ENCODE measurements at places on chromosomes 3 and 15. TPM values are rescaled to one million over a fixed set of nuclear protein-coding genes. Genes with fewer than 3 reads are reported as not detected.

- H3K4me1 ChIP-seq: no peaks in the 10 kb centered on the region
- DNase-seq: no peak
- H3K4me3 ChIP-seq: no peak overlapping the region
- no peaks in the 10 kb centered on the region for H3K36me3 ChIP-seq
- no peaks in the 10 kb centered on the region for H3K27me3 ChIP-seq
Measured at GRCh38 chr15:99496302-99496629, 69.5 kb upstream of the MEF2A start.

Gene WDR93
- total RNA-seq: not detected

Gene CILP
- total RNA-seq: 0.04 TPM

- H3K4me3 ChIP-seq: no peak overlapping the region
- no peak overlapping the region for H3K27ac ChIP-seq
- DNase-seq: no peak
- H3K27me3 ChIP-seq: no peaks in the 10 kb centered on the region
- H3K36me3 ChIP-seq: no peaks in the 10 kb centered on the region
- no peaks in the 10 kb centered on the region for H3K4me1 ChIP-seq
Measured at GRCh38 chr15:43505738-43506137, 11.7 kb upstream of the MAP1A start.

DNA sequence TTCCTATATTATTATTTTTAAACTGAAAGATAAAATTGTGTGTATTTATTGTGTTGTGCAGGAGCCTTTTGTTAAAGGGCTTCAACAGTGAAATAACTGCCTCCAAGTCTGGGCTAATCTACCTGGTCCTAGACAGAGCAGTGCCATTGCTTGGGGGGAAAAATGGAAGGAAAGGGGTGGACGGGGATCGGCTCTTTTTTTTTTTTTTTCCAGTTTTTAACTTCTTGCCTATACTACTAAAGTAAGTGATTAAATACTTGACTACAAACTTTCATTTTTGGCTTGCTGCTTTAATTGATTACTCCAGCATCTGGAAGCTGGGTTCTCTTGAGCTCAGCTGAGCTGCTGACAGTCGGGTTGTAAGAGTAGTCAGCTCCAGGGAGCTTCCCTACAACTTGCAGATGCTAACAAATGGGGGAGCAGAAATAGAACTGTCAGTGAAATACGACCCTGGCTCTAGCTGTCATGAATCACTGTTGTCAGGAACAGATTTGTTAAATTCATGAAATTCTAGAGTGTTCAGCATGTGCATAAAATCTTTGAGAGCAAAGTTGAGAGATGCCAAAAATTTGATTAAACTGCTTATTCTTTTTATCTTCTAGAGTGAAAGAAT, 276.7 kb downstream of the ROBO1 start:
- no peaks in the 10 kb centered on the region for H3K27me3 ChIP-seq
- H3K27ac ChIP-seq: no peak overlapping the region
- no peak for DNase-seq
- no peaks in the 10 kb centered on the region for H3K36me3 ChIP-seq
- no peaks in the 10 kb centered on the region for H3K4me1 ChIP-seq

Gene CMTM8
- 4.0 TPM for total RNA-seq

- no peak overlapping the region for H3K4me3 ChIP-seq
- H3K4me1 ChIP-seq: peaks cover 3% of the 10 kb centered on the region
- H3K27ac ChIP-seq: no peak overlapping the region
- no peaks in the 10 kb centered on the region for H3K27me3 ChIP-seq
- DNase-seq: no peak
- H3K36me3 ChIP-seq: no peaks in the 10 kb centered on the region
Measured at GRCh38 chr3:27573138-27573537, 89.0 kb upstream of the SLC4A7 start.

Gene FXR1
- total RNA-seq: 242 TPM

- no peaks in the 10 kb centered on the region for H3K36me3 ChIP-seq
- no peaks in the 10 kb centered on the region for H3K27me3 ChIP-seq
- no peak overlapping the region for H3K4me3 ChIP-seq
- no peak overlapping the region for H3K27ac ChIP-seq
Measured at GRCh38 chr15:54803134-54803808, 393.5 kb downstream of the RSL24D1 start.

- DNase-seq: no peak
- H3K4me1 ChIP-seq: peaks cover 3% of the 10 kb centered on the region
- H3K4me3 ChIP-seq: no peak overlapping the region
- H3K27me3 ChIP-seq: no peaks in the 10 kb centered on the region
- H3K36me3 ChIP-seq: no peaks in the 10 kb centered on the region
Measured at GRCh38 chr3:114900908-114901307, 246.2 kb downstream of the ZBTB20 start.

DNA sequence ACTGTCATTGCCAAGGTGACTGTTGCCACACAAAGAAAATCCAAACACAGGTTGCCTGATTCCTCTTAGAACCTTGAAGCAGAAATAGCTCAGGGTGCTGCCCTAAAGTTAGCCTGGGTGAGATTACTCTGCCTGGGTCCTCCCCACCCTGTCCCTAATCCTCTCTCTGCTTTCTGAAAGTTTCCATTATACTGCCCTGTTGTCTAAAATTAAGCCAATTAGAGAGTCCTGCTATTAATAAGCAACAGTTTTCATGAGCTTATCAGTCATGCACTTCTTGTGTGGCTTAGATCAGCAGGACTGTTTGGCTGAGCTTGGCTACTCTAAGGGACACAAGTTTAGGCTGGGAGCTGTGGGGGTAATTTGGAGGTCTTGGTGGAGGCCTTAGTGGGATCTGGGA, 334.7 kb upstream of the LRRFIP2 start:
- no peak overlapping the region for H3K27ac ChIP-seq
- H3K27me3 ChIP-seq: no peaks in the 10 kb centered on the region
- no peaks in the 10 kb centered on the region for H3K4me1 ChIP-seq
- no peak for DNase-seq
- no peak overlapping the region for H3K4me3 ChIP-seq
- H3K36me3 ChIP-seq: no peaks in the 10 kb centered on the region

Gene PLSCR2
- total RNA-seq: not detected

DNA sequence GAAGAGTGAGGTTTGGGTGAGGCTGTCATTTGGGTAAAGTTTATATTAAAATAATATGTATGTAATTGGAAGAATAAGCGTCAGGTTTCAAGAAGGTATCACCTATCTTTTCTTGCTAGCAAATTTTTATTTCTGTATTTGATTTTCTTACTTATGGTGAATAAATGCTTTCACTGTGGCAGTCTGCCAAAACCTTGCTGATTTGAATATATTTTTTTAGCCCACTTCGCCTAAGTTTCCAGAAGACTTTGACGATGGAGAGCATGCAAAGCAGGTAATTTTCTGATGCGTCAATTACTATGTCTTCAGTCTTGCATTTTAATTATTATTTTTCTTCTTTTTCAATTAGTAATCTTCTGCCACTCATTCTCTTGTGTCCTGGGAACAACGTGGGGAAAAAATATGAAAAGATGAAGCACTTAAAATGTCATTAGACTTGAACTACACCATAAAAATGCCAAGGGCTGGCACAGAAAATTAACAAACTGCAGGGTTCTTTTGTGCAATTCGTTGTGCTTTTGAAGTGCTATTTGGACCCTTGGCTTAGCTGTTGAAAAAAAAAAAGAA, 40.4 kb downstream of the SRP14 start:
- H3K36me3 ChIP-seq: peaks cover 67% of the 10 kb centered on the region
- H3K4me1 ChIP-seq: no peaks in the 10 kb centered on the region
- H3K27me3 ChIP-seq: no peaks in the 10 kb centered on the region
- no peak for DNase-seq
- H3K4me3 ChIP-seq: no peak overlapping the region

DNA sequence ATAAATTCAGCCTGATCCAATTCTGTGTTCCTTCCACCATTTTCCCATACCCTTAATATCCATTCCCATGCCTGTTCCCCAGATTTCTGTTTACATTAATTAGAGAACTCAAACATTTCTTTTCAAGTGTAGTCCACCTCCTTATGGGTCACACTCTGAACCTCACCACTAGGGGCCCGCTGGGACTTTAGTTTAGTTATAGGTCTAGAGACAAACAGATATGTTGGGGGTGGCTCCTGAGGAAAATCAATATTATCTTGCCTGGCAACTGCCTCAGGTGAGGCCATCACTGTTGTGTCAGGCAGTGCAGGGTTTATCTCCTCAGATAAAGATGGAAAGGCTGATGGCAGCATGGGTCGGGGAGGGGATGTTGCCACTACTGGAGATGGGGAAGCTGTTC, 72.8 kb downstream of the CLDN1 start:
- no peaks in the 10 kb centered on the region for H3K4me1 ChIP-seq
- H3K27ac ChIP-seq: no peak overlapping the region
- DNase-seq: no peak
- H3K4me3 ChIP-seq: no peak overlapping the region

GRCh38 chr3:191646242-191646641, 185.3 kb downstream of the PYDC2 start:
- no peaks in the 10 kb centered on the region for H3K4me1 ChIP-seq
- H3K27me3 ChIP-seq: no peaks in the 10 kb centered on the region
- DNase-seq: no peak
- H3K36me3 ChIP-seq: peaks cover 36% of the 10 kb centered on the region

Gene DNASE1L3
- total RNA-seq: not detected

DNA sequence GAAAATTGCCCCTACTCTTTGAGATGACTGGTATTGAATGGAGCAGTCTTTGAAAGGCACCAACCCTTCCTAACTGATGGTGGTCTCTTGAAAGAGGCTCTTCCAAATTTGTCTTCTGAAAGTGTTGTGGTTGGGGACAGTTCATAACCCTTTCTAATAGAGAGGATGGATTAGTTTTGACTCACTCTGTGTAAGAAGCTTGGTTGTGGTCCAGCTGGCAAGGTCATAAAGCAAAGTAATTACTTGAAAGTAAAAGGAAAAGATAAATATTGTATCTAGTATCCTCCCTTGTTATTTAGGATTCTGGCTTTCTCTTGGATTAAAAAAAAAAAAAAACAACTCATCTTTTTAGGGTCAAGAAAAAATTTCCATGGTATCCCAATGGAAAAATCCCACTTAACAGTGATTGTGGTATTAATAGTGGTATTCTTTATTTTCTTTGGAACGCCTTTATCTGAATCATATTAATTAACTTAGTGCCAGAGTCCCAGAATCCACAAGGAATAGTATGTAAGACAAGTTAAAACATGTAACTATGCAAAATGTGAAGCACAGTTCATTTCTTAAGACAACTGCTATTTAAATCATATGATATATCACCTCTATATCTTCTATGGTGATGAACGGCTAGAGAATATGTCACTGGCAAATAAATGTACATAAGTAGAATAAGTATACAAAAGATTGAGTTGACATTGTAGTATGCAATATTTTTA, 469.3 kb upstream of the CDIN1 start:
- DNase-seq: no peak
- no peaks in the 10 kb centered on the region for H3K4me1 ChIP-seq
- H3K27ac ChIP-seq: no peak overlapping the region
- H3K36me3 ChIP-seq: no peaks in the 10 kb centered on the region

Gene GATA2
- total RNA-seq: 2.7 TPM

Gene CPN2
- not detected for total RNA-seq

DNA sequence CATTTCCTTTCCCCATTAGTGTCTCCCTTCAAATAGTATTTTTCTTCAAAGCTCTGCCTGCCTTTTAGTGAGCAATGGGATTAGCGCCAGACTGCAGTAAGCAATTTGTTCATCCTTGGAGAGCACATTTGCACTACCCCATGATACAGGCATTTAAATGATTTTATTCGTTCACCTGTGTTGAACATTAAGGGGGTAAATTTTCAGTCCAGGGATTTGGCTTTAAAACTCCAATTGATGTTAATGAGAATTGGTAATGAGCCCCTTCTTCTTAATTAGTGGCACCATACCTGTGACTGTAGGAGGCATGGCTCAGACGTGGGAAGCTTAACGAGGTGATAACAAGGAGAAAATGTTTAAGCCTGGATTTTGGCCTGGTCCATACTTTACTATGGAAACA, 161.4 kb upstream of the NANOGP8 start:
- no peak for DNase-seq
- no peaks in the 10 kb centered on the region for H3K4me1 ChIP-seq
- H3K36me3 ChIP-seq: peaks cover 2% of the 10 kb centered on the region
- no peaks in the 10 kb centered on the region for H3K27me3 ChIP-seq
- H3K27ac ChIP-seq: peak overlapping the region; percentile 43
- no peak overlapping the region for H3K4me3 ChIP-seq

GRCh38 chr3:116188231-116188785, 257.0 kb downstream of the LSAMP start:
- DNase-seq: no peak
- H3K4me3 ChIP-seq: no peak overlapping the region
- no peak overlapping the region for H3K27ac ChIP-seq

- H3K36me3 ChIP-seq: no peaks in the 10 kb centered on the region
- H3K27ac ChIP-seq: no peak overlapping the region
- H3K4me3 ChIP-seq: no peak overlapping the region
Measured at GRCh38 chr3:197465996-197466549, 89.7 kb downstream of the BDH1 start.

- no peak for DNase-seq
- no peaks in the 10 kb centered on the region for H3K27me3 ChIP-seq
- no peak overlapping the region for H3K27ac ChIP-seq
- H3K36me3 ChIP-seq: no peaks in the 10 kb centered on the region
- H3K4me1 ChIP-seq: no peaks in the 10 kb centered on the region
- H3K4me3 ChIP-seq: no peak overlapping the region
Measured at GRCh38 chr3:180594631-180595558, 7.1 kb upstream of the TTC14 start.

- no peaks in the 10 kb centered on the region for H3K27me3 ChIP-seq
- H3K27ac ChIP-seq: no peak overlapping the region
- DNase-seq: no peak
- no peak overlapping the region for H3K4me3 ChIP-seq
Measured at GRCh38 chr15:52503788-52504496, 24.7 kb downstream of the MYO5A start.

Gene THSD4
- total RNA-seq: 5.5 TPM

DNA sequence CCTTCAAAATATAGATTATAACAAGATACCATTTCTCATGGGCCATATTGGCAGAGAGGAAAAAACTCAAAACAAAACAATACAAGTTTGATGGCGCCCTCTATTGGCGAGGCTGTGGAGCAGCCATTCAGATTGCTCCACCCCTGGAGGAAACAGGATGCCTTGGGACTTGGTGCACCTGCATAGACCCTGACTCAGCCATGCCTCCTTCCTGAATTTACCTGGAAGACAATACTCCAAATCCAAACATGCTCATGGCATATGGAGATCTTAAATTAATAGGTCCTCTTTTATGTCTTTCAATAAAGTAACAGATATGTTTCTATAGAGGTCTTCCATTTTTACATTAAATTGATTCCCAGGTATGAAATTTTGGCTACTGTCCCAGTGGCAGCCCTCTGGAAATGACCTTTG, 90.0 kb downstream of the APBA2 start:
- H3K4me3 ChIP-seq: no peak overlapping the region
- H3K4me1 ChIP-seq: no peaks in the 10 kb centered on the region
- no peaks in the 10 kb centered on the region for H3K36me3 ChIP-seq
- H3K27me3 ChIP-seq: no peaks in the 10 kb centered on the region
- H3K27ac ChIP-seq: no peak overlapping the region
- peak; percentile 62 for DNase-seq

Gene SLC12A8
- total RNA-seq: 9.1 TPM

Gene CDV3
- 167 TPM for total RNA-seq
